ENCODE measurements at places on chromosomes 6 and 20.

DNA sequence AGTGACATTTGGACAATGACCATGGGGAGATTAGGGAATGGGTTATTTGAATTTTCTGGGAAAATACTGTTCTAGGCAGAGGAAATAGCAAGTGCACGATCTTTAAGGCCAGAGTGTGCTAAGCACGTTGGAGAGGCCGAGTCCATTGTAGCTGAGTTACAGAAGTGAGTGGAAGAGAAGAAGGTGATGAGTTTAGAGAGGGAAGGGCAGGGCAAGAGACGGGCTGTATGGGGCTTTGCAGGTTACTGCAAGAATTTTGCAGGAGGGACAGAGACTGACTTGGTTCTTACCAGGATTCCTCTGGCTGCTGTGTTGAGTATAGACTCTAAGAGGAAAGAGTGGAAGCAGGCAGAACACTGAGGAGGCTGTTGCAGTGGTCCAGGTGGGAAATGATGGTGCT, 1.1 kb upstream of the NCOA3 start:
- DNase-seq, result no peak

DNA sequence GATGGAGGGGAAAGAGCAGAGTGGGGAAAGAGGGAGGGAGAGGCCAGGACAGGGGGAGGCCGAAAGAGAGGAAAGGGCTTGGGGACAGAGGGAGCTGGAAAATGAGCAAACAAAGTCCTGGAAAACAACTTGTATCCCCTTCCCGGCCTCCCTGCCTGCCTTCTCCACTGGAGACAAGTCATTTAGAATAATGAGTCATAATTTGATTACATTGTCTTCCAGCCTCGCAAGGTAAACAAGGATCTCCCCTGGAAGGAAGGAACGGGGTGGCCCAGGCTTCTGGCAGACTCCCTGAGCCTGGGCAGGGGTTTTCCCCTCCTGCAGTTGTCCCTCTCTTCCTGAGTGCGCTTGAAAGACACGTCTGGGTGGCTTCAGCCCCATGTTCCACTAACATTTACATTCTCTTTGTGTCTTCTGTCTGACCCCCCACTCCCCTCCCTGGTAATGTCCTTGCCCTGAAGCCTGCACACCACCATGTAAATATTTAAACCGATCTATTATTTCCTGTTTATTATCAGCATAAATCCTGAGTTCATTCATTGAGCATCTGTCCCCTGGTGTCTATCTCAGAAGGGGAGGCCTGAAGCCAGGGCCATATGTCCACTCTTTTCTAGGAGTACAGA, 12.1 kb upstream of the MRPS18A start:
- no peak for DNase-seq

- no peak for DNase-seq
Measured at GRCh38 chr20:32179515-32179914, 28.0 kb downstream of the PLAGL2 start.

DNA sequence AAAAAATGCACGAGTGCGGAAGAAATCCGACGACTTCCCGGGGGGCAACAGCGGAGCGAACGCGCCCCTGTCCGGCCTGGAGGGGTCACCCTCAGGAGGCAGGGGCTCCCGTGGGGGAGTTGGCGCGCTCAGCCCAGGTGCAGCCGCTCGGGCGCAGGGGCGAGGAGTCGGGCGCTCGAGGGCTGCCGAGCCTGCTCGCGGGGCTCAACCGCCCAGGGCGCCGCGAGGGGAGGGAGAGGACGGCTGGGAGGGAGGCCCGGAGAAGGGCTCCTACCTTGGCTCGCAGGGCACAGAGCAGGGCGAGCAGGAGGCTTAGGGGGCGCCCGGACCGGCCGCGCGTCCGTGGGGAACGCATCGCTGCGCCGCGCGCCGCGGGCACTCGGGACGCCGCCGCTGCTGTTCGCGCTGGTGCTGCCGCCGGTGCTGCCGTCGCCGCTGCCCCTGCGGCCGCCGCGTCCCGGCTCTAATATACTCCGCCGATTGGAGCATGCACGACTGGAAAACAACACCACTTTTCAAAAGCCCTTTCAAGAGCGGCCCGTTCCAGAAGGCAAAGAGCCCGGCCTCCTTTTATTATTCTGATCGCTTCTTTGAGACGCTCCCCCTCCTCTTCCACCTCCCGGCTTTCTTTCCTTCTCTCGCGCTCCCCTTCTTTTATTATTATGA, 490 bp downstream of the JAG1 start:
- no peak for DNase-seq

GRCh38 chr6:40022867-40023266, 88.6 kb upstream of the MOCS1 start:
- DNase-seq, result no peak

DNA sequence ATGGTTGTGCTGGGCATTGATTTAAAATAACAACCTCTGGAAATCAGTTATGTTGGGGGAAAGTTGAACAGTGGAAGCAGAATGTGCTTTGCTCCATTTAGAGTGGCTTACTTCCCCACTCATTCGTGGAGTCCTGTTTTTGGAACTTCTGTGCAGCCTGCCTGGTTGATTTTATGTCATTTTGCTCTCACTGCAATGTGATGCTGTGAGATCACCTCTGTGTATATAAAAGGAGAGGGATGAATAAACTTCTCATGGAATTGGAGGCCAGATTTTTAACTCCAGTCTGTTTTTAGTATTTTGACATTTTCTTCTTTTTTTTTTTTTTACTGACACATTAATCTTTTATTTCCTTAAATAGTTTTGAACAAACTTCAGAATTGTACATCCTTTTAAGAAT, 139.0 kb downstream of the FNDC1 start:
- no peak for DNase-seq

GRCh38 chr6:14501914-14502313, 384.3 kb downstream of the CD83 start:
- no peak for DNase-seq

- DNase-seq, result peak; percentile 9
Measured at GRCh38 chr6:144955859-144956258, 670.7 kb downstream of the UTRN start.

DNA sequence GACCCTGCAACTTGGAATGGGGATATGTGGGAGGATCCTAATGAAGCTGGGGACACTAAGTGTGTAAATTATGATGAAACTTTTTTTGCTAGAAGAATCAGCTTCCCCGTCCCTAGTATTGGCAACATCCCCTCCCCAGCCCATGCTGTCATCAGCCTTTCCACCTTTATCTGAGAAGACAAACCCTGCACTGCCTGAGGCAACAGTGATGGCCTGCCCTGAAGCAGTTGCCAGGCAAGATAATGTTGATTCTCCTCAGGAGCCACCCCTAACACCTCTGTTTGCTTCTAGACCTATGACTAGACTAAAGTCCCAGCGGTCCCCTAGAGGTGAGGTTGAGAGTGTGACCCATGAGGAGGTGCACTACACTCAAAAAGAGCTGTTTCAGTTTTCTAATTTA, 27.1 kb downstream of the MICA start:
- DNase-seq, result no peak

DNA sequence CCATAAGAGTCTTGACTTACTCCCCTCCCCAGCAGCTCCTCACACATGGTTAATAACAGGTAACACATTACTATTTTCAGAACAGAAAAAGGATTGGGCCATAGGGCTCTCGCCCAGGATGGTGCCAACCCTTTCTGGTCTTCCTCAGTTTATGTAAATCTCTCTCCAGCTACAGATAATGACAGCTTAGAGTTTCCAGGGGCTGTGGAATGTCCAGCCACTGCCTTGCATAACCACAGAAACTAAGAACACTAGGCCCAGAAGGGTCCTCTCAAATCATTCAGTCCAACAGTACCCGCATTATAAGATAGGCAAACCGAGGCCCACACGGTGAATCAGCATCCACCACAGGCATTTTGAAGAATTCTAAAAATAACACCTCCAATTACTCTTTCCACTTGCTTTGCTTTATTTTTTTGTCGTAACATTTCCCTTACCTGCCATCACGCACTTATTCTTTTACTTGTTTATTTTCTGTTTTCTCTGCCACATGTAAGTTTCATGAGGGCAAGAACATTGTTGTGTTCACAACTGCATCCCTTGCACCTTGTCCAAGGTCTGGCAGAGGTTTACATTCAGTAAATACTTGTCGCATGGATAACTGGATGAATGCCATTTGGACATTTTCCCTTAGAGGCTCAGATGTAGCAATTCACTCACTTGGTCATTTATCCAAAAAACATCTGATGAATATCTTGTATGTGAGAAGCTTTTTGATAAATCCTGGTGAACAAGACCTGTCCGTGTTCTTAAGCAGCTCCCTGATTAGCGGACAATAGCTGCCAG, 6.4 kb upstream of the SDC4 start:
- DNase-seq, result no peak

GRCh38 chr6:140175486-140175885, 801.0 kb upstream of the CITED2 start:
- DNase-seq, result no peak

DNA sequence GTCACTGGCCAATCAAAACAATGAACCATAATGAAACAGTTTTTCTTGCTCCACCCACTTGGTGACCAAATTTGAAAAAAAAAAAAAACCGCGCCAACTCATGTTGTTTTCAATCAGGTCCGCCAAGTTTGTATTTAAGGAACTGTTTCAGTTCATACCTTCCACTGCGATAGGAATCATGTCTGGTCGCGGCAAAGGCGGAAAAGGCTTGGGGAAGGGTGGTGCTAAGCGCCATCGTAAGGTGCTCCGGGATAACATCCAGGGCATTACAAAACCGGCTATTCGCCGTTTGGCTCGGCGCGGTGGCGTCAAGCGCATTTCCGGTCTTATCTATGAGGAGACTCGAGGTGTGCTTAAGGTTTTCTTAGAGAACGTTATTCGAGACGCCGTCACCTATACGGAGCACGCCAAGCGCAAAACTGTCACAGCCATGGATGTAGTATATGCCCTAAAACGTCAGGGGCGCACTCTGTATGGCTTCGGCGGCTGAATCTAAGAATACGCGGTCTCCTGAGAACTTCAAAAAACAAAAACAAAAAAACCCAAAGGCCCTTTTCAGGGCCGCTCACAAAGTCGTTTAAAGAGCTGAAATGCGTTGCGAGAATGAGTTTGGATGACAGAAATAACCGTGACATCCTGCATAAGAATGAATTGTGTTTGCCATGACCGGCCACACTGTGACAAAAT, 16.7 kb downstream of the HFE start:
- DNase-seq, result peak; percentile 85

DNA sequence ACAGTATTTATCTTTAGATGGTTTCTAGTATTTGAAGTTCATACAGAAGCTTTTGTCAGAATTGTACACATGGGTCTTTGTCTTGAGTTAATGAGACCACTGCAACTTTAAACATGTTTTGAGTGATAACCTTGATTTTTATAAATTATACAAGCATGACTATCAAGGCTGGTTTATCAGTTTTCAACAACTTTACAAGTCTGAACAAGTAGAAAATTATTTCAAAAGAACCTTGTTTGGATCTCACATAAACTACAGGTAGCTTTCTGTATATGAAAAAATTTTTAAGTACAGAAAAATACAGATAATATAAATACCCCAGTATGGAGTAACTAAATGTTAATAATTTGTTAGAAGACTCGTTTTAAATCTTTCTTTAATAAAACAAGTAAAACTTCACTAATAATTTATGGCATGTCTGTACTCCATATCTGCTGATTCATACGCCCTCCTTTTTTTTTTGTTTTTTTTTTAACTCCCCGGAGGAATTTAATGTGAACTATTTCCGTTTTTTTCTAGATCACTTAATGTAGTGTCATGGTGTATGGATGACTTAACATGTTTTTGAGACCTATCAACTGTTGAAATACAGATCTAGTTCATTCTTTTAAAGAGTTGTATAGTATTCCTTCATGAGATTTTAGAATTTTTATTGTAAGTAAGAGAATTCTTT, 18.3 kb downstream of the VAPB start:
- DNase-seq, result no peak

DNA sequence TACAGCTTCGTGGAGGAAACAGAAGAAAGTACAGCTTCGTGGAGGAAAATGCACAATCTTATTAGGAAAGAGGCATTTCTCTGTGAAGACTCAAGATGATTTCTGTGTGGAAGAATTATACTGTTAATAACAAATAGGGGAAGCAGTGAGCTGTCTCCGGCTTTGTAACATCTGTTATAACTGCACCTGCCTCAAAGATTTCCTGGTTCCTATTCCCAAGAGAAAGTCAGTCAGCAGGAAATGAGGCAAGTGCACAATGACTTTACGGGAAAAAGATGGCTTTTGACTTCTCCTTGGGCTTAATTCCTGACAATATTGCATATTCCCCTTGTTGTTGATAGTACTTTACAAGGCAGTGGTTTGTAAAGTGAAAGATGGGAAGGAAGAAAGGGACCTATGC, 538.5 kb downstream of the BMP2 start:
- no peak for DNase-seq

DNA sequence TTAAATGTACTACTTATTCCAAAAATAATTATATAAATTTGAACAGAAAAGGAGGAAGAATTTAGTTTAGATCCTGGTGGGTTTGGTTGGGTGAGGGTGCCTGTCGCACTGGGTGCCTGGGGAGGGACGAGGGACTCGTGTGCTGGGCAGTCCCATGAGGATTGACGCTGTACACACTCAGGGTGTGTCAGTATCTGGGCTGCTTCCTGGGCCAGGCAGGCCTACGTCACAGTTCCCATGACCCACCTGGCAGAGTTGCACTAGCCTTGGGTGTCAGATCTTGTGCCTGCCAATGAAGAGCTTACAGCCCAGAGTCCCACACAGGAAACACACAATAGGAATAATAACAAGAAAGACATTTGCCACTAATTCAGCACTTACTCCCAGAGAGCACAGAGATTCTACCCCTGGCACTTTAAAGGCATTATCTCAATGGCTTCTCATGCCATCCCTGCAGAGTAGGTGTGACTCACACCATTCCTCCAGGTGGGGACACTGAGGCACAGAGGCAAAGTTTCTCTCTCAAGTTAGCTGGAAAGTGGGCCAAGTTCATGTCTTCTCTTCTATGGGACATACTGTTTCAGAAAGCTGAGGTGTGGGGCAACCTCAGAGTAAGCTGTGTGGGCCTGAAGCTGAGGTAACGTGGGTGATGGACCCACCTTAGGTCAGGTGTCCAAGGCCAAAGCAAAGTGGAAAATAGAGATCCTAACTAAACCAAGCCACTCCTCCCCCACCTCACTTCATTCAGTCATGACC, 1.3 kb upstream of the SDCBP2 start:
- DNase-seq, result peak; percentile 56
